Hepatocyte (in vitro differentiated cells): ENCODE measurements at places on chromosomes 5 and 9. TPM values are rescaled to one million over a fixed set of nuclear protein-coding genes. Genes with fewer than 3 reads are reported as not detected.
A peak's percentile ranks its signal among the peaks of the same experiment; 100 is the strongest.

The PDLIM4 gene
- 7.3 and 16.4 TPM in 2 replicates for total RNA-seq

- no peak overlapping the region for H3K4me3 ChIP-seq
- H3K27ac ChIP-seq: no peak overlapping the region
- H3K27me3 ChIP-seq: no peaks in the 10 kb centered on the region
- DNase-seq: no peak
Measured at GRCh38 chr5:74810915-74811314, 43.9 kb downstream of the NSA2 start.

GRCh38 chr5:1113805-1114586 is 2.1 kb upstream of the SLC12A7 start:
- peaks cover 15% of the 10 kb centered on the region for H3K4me1 ChIP-seq
- no peak overlapping the region for H3K4me3 ChIP-seq
- no peak for DNase-seq
- no peak overlapping the region for H3K27ac ChIP-seq

The ABLIM3 gene
- total RNA-seq: 7.0 and 7.3 TPM in 2 replicates

The CNTFR gene
- total RNA-seq: 2.1 and 4.7 TPM in 2 replicates

The ENTREP1 gene
- 2.2 and 3.4 TPM in 2 replicates for total RNA-seq

GRCh38 chr9:134438195-134438788 is 112.0 kb downstream of the RXRA start:
- H3K4me3 ChIP-seq: no peak overlapping the region
- H3K36me3 ChIP-seq: no peaks in the 10 kb centered on the region
- no peak for DNase-seq
- H3K4me1 ChIP-seq: peaks cover 62% of the 10 kb centered on the region

GRCh38 chr9:61674465-61674864 is 484.6 kb downstream of the SPATA31A7 start:
- no peak overlapping the region for H3K27ac ChIP-seq
- H3K4me1 ChIP-seq: no peaks in the 10 kb centered on the region
- no peaks in the 10 kb centered on the region for H3K27me3 ChIP-seq
- no peaks in the 10 kb centered on the region for H3K36me3 ChIP-seq

GRCh38 chr9:19460243-19460642 is 51.4 kb downstream of the ACER2 start:
- no peak for DNase-seq
- no peaks in the 10 kb centered on the region for H3K36me3 ChIP-seq
- no peak overlapping the region for H3K4me3 ChIP-seq
- no peaks in the 10 kb centered on the region for H3K4me1 ChIP-seq
- H3K27ac ChIP-seq: no peak overlapping the region

The FGD3 gene
- total RNA-seq: 5.8 and 6.3 TPM in 2 replicates

The CHSY3 gene
- total RNA-seq: 22.4 and 23.6 TPM in 2 replicates

The SLC25A48 gene
- 1.0 and 7.0 TPM in 2 replicates for total RNA-seq

- no peak overlapping the region for H3K4me3 ChIP-seq
- H3K27ac ChIP-seq: no peak overlapping the region
- peak; percentile 10 for DNase-seq
Measured at GRCh38 chr5:75214928-75215327, 21.8 kb downstream of the ANKRD31 start.

GRCh38 chr9:77779010-77779409 is 130.9 kb upstream of the GNA14 start:
- no peaks in the 10 kb centered on the region for H3K36me3 ChIP-seq
- no peak overlapping the region for H3K27ac ChIP-seq
- DNase-seq: no peak
- H3K4me3 ChIP-seq: no peak overlapping the region

DNA sequence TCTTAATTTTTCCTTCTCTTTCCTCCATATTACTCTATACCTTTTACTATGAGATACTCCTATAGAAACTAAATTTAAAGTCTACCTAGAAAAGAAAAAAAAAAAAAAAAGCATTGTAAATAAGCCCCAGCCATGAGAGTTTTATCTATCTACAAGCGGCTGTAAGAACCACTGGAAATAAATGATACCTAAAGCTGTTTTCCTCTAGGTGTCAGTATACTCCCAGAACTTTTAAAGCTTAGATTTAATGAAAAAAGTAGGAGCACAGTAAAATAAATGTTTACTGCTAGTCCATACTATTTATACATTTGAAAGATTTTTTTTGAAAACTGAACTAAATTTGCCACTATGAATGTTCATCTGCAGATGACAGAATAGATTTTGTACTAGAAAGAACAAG is 26.2 kb downstream of the TYRP1 start:
- no peak overlapping the region for H3K27ac ChIP-seq
- DNase-seq: peak; percentile 32
- no peaks in the 10 kb centered on the region for H3K27me3 ChIP-seq
- no peaks in the 10 kb centered on the region for H3K36me3 ChIP-seq
- H3K4me3 ChIP-seq: no peak overlapping the region
- no peaks in the 10 kb centered on the region for H3K4me1 ChIP-seq

DNA sequence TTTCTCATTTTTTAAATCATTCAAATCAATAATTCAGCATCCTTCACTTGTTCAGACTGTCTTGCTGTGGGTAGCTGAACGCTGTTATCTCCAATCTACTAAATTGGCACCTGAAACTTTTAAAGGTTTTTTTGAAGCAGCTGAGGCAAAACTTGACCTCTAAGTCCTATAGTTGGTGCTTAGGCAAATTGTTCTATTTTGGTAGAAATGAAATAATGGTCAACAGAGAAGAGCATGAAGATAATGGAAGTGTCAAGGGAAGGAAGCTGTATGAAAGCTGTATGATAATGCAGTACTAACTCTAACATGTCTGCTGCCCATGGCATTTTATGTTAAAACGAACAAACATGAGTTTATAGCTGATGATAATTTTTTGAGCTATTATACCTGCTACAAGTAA is 138.0 kb downstream of the GDNF start:
- DNase-seq: no peak
- peaks cover 4% of the 10 kb centered on the region for H3K4me1 ChIP-seq
- no peak overlapping the region for H3K4me3 ChIP-seq
- no peaks in the 10 kb centered on the region for H3K36me3 ChIP-seq

DNA sequence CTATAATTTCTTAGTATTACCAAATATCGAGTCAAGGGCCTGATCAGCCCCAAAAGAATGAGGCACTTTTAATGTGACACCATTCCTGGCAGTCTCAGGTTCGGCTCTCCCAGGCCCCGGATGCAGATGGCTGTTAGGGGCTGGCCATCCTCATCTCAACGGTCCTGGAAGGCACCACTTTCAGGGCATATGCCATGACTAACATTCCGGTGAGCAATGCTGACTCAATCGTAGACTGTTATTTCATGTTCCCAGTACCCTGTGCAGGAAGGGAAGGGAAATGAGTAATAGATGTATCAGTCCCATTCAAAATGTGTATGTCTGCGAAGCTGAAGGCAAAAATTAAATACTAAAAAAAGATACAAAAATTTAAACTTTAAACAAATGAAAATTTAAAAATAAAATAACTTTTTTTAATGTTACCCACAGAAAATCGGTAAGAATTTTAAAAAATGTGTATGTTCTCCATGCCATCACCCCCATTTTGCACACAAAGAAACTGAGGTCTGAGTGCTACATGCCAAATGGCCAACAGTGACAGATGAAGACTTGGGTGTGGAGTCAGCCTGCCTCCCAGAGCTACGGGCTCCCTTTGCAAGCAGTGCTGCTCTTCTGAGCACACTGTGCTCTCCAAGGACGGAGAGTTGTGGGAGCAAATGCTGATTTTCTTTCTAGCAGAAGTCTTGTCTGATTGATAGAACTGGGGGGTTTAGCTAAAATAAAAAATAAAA is 79.0 kb downstream of the GLDC start:
- no peak overlapping the region for H3K27ac ChIP-seq
- peak; percentile 27 for DNase-seq
- no peaks in the 10 kb centered on the region for H3K27me3 ChIP-seq

DNA sequence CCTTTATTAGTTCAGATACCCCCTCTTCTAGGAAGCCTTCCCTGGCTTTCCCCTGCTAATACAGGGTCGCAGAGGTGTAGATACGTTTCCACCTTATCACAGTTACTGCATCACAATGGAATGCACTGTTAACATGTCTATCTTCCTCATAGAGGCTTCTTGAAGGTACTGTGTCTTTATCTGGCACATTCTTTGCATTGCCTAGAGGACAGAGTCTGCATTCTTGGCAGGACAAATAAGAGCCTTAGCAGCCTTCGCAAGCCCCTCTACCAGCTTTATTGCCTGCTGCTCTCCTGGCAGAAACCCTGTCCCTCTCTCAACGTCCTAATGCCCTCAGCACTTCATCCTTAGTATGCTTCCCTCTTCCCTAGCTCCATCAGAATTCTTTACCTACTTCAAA is 31.6 kb downstream of the SLC1A3 start:
- H3K27ac ChIP-seq: peak overlapping the region; percentile 80
- no peaks in the 10 kb centered on the region for H3K36me3 ChIP-seq
- H3K4me1 ChIP-seq: peaks cover 18% of the 10 kb centered on the region
- no peak overlapping the region for H3K4me3 ChIP-seq
- no peaks in the 10 kb centered on the region for H3K27me3 ChIP-seq

The NRG2 gene
- 0.20 and 1.4 TPM in 2 replicates for total RNA-seq

The ACER2 gene
- total RNA-seq: 6.3 and 6.6 TPM in 2 replicates

GRCh38 chr9:136564379-136564988 is 18.6 kb upstream of the NOTCH1 start:
- peaks cover 35% of the 10 kb centered on the region for H3K4me1 ChIP-seq
- DNase-seq: no peak
- no peaks in the 10 kb centered on the region for H3K27me3 ChIP-seq
- no peak overlapping the region for H3K4me3 ChIP-seq
- H3K36me3 ChIP-seq: no peaks in the 10 kb centered on the region

DNA sequence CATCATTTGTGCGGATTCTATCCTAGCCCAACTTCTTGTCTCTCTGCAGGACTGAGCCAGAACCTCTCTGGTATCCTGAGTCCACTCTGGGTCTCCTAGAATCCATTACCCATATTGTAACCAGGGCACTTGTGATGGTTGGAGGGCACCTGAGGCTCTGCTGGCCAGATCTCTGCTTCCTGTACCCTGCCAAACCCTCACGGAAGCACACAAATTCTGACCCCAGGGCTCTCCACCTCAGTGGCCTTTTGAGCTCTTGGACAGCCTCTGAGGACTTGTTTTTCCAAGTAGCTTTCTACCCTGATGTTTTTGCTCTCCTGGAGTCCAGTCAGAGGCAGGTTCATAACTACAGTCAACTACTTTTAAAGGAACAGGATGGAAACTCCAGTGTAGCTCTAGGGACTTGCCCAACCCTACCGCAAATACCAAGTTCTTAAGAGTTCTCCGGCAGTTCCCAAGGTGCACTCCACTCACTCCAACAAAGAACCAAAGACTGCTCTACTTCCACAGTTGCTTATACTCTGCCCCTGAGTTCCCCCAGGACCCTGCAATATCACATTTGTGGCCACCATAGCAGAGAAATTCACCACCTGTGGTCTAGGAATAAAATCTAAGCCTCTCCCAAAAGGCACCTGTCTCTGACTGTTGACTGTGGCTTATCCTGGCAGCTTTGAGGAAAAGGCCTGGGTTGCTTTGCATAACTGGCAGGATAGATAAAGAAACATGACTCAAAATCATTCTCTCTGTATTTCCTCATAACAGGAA is 9.6 kb downstream of the PIP5K1B start:
- no peak overlapping the region for H3K4me3 ChIP-seq
- H3K36me3 ChIP-seq: no peaks in the 10 kb centered on the region
- H3K27ac ChIP-seq: peak overlapping the region; percentile 34
- peaks cover 10% of the 10 kb centered on the region for H3K4me1 ChIP-seq
- DNase-seq: no peak
- no peaks in the 10 kb centered on the region for H3K27me3 ChIP-seq

- peaks cover 44% of the 10 kb centered on the region for H3K4me1 ChIP-seq
- peak; percentile 41 for DNase-seq
- peak overlapping the region; percentile 84 for H3K27ac ChIP-seq
- H3K4me3 ChIP-seq: no peak overlapping the region
- no peaks in the 10 kb centered on the region for H3K36me3 ChIP-seq
Measured at GRCh38 chr5:56637321-56637920, 177.9 kb upstream of the MAP3K1 start.

GRCh38 chr5:28226407-28226806 is 1188.0 kb upstream of the CDH9 start:
- H3K4me3 ChIP-seq: no peak overlapping the region
- no peak for DNase-seq
- no peaks in the 10 kb centered on the region for H3K27me3 ChIP-seq
- no peak overlapping the region for H3K27ac ChIP-seq
- H3K36me3 ChIP-seq: no peaks in the 10 kb centered on the region

DNA sequence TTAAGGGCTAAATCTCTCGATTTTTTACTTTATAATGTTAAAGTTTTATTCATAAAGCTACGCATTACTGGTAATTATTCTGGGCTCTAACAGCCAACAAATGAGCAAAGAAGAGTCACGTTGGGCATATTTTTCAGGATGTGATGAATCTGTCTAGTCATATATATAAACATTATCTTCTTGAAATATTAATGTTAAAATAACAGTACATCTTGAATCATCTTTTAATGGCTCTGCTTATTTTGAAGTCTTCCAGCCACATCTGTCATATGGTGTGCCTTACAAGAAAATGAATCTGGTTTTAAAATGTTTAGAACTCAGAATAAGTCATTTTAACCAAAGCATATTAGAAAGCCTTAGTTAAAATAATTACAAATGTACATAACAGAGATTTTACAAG is 96.9 kb downstream of the CWC27 start:
- H3K4me3 ChIP-seq: no peak overlapping the region
- H3K27ac ChIP-seq: no peak overlapping the region
- H3K27me3 ChIP-seq: no peaks in the 10 kb centered on the region
- H3K36me3 ChIP-seq: no peaks in the 10 kb centered on the region

- H3K36me3 ChIP-seq: no peaks in the 10 kb centered on the region
- H3K4me1 ChIP-seq: peaks cover 41% of the 10 kb centered on the region
- no peak overlapping the region for H3K4me3 ChIP-seq
- peak overlapping the region; percentile 39 for H3K27ac ChIP-seq
- peaks cover 9% of the 10 kb centered on the region for H3K27me3 ChIP-seq
- DNase-seq: no peak
Measured at GRCh38 chr5:132808448-132808847, 4.7 kb upstream of the SOWAHA start.

- no peak overlapping the region for H3K27ac ChIP-seq
- no peak overlapping the region for H3K4me3 ChIP-seq
- no peaks in the 10 kb centered on the region for H3K36me3 ChIP-seq
- DNase-seq: no peak
Measured at GRCh38 chr5:4625206-4625896, 514.8 kb upstream of the ADAMTS16 start.

The ADRA1B gene
- total RNA-seq: 2.0 and 2.6 TPM in 2 replicates

DNA sequence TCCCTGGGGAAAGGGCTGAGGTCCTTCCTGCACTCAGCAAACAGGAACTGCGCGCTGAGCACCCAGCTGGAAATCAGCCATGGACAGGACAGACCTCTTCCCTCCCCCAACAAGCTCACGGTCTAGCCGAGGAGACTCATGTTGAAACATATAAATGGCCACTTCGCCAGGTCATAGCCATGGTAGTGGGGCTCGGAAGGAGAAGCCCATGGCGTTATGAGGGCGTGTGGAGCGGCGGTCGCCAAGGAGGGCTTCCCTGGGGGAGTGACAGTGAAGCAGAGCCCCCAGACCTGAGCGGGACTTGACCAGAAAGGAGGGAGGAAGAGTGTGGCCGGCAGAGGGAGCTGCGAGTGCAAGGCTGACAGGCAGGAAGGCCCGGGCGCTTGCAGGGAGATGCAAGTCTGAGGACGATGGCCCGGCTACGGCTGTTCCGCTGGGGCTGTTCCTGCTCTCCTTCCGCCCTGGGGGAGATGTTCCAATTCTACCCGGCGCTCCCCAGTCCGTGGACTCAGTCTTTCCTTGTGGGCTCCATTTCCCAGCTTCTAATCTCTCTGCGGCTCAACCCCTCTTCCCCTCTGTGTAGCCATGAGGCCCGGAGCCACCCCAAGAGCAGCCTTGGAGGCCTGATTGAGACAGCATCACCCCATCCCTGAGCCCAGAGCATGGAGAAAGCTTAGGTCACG is 43.9 kb upstream of the PRRC2B start:
- DNase-seq: peak; percentile 93
- peaks cover 4% of the 10 kb centered on the region for H3K4me1 ChIP-seq
- no peaks in the 10 kb centered on the region for H3K27me3 ChIP-seq
- H3K27ac ChIP-seq: no peak overlapping the region

- DNase-seq: no peak
- no peak overlapping the region for H3K27ac ChIP-seq
- peaks cover 33% of the 10 kb centered on the region for H3K4me1 ChIP-seq
- no peaks in the 10 kb centered on the region for H3K27me3 ChIP-seq
Measured at GRCh38 chr5:138961221-138961620, 86.1 kb upstream of the LRRTM2 start.
